Activated T-cell treated with anti-CD3 and anti-CD28 coated beads, Interleukin-2, amount 50 U/mL, for 4 hours (primary cell): ENCODE measurements at places on chromosomes 7 and 10.

DNA sequence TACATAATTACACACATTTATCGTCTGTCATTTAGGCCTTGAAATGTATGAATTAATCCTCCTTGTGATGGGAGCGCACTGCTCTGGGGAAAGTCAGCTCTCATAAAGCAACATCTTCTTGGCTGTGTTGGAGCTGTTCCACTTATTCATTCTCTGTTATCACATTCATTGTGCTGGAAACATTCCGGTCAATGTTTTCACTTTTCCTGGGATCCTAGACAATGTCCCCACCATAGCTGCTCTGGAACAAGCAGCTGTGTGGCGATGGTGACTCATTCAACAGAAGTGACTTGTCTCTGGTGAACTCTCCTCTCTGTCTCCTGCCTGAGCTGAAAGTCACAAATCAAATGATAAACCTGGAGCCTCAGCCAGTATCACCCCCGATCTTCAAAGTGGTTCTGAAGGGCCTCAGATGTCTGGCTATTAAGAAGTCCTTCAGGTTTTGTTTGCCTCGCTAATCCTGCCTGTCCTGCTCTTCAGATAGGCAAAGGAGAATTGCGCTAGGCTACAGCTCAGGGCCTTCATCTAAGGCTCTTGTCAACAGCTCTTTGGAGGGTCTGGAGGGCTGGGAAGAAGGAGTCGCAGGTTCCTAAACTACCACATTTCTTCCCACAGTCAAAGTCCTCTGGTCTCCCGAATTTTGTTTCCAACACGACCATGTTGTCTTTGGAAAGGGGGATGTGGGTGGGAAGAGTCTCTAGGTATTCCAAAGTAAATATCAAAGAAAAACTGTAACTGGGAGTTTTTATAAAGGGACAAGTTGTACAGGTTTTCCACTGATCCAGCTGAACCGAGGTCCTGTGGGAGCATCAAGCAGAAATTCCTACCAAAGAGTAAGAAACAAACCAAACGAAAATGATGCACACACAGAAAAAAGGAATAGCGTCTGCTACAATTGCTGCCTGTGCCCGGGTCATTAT is 29.3 kb downstream of the KLF6 start:
- DNase-seq = no peak

- DNase-seq = no peak
Measured at GRCh38 chr10:118254654-118255053, 87.5 kb downstream of the FAM204A start.

DNA sequence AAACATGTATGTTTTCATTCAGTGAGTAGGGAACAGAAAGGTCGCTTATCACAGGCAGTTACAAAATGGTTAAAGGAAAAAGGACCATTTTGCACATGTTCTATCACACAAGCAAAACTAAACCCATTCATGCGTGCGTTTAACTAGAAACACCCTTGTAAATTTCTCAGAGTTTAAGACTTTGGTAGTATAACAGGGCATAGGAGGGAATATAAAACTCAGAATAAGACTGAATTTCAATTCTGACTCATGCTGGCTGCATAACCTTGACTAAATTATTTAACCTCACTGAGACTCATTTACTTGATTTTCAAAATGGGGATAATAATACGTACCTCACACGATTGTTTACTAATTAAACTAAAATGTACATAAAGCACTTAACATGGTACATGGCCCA is 243.8 kb upstream of the PTN start:
- DNase-seq = no peak

GRCh38 chr10:30980951-30981616 is 50.6 kb downstream of the ZNF438 start:
- no peak for DNase-seq

GRCh38 chr7:55200441-55200840 is 164.7 kb upstream of the LANCL2 start:
- DNase-seq = no peak

- DNase-seq = no peak
Measured at GRCh38 chr10:25678666-25679065, 255.4 kb upstream of the MYO3A start.

GRCh38 chr7:100568176-100568895 is 5.4 kb downstream of the SAP25 start:
- no peak for DNase-seq

- no peak for DNase-seq
Measured at GRCh38 chr7:132569884-132570614, 6.2 kb downstream of the PLXNA4 start.

GRCh38 chr7:55271069-55271626 is 94.0 kb upstream of the LANCL2 start:
- no peak for DNase-seq

DNA sequence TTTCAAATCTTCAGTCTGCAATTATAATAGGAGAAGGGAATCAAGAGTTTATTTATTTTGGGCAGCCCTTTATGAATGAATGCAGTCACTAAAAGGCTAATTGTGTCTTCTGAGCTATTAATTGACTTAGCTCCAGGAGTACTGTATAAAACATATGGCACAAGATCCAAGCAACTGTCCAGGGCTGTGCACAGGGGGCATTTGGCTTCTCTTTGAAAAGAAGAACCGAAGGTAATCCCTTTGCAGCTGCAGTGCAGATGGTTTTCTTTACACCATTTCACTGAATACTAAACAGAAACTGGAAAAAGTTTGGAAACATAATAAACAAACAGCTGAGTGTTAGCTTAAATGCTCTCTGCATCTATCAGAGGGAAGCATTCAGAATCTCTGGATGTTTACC is 282.6 kb upstream of the LRRN3 start:
- no peak for DNase-seq

DNA sequence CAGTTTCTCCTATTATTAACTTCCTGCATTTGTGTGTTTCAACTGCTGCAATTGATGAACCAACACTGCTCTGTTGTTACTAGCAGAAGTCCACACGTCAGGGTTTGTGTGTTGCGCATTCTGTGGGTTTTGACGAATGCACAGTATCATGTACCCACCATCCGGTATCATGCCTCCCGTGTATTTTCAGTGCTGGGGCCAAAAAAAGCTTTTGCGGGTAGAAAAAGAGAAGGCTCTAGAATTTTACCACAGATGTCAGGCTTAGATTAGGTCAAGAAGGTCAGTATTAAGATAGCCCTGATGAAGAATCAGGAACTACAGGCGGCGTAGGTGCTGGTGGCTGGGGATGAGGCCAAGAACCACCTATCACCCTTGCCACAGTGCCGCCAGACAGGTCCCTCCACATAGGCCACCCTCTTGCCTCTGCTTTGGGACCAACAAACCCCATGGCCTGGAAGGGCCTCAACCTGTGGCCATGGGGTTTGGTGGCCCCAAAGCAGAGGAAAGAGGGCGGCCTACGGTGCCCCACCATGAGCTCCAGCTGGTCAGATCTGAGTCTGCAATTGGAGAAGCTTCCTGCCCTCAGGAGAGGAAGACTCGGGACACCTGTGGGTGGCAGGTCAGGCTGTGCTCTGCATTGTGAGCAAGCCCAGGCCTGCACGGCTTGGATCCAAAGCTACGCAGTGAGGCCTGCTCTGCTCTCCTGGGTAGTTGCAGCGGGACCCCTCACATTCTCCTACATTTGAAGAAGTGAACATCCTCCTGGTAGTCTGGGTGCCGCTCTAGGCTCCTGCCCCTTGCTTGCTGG is 71.9 kb downstream of the MKI67 start:
- DNase-seq = no peak
